ENCODE measurements at places on chromosomes 13 and 19. TPM values are rescaled to one million over a fixed set of nuclear protein-coding genes. Genes with fewer than 3 reads are reported as not detected.

The CTXN1 gene
- 48.2 TPM for total RNA-seq

The CEACAM1 gene
- 1.2 TPM for total RNA-seq

The C19orf85 gene
- total RNA-seq = 2.1 TPM

The ZNF560 gene
- 5.8 TPM for total RNA-seq

The TEX26 gene
- total RNA-seq = not detected

The EXOC3L2 gene
- 2.7 TPM for total RNA-seq

The PLIN5 gene
- total RNA-seq = 4.2 TPM

The RFPL4A gene
- not detected for total RNA-seq

The BORCS8 gene
- 24.2 TPM for total RNA-seq

The ADAMTS10 gene
- total RNA-seq = 16.0 TPM

The ZNF586 gene
- total RNA-seq = 15.4 TPM

The ADAMTSL5 gene
- total RNA-seq = 1.5 TPM

- no peaks in the 10 kb centered on the region for H3K27me3 ChIP-seq
- no peaks in the 10 kb centered on the region for H3K36me3 ChIP-seq
- H3K4me3 ChIP-seq = no peak overlapping the region
Measured at GRCh38 chr19:33429891-33430673, 56.6 kb downstream of the CEBPG start.

GRCh38 chr19:52248241-52248640, 21.1 kb upstream of the ZNF766 start:
- DNase-seq = peak; percentile 72
- H3K27me3 ChIP-seq = peaks cover 4% of the 10 kb centered on the region
- H3K4me3 ChIP-seq = no peak overlapping the region

- H3K36me3 ChIP-seq = peaks cover 49% of the 10 kb centered on the region
- peak overlapping the region; percentile 37 for H3K27ac ChIP-seq
- no peak overlapping the region for H3K4me3 ChIP-seq
- no peak for DNase-seq
Measured at GRCh38 chr13:50011461-50011860, 3.8 kb upstream of the KCNRG start.

GRCh38 chr13:67045357-67045756, 184.8 kb downstream of the PCDH9 start:
- peaks cover 3% of the 10 kb centered on the region for H3K4me1 ChIP-seq
- no peak for DNase-seq
- H3K4me3 ChIP-seq = no peak overlapping the region

- H3K4me1 ChIP-seq = peaks cover 24% of the 10 kb centered on the region
- H3K36me3 ChIP-seq = no peaks in the 10 kb centered on the region
- H3K27ac ChIP-seq = no peak overlapping the region
- no peak for DNase-seq
- no peak overlapping the region for H3K4me3 ChIP-seq
- H3K27me3 ChIP-seq = peaks cover 61% of the 10 kb centered on the region
Measured at GRCh38 chr19:7867092-7867844, 6.9 kb downstream of the PRR36 start.

DNA sequence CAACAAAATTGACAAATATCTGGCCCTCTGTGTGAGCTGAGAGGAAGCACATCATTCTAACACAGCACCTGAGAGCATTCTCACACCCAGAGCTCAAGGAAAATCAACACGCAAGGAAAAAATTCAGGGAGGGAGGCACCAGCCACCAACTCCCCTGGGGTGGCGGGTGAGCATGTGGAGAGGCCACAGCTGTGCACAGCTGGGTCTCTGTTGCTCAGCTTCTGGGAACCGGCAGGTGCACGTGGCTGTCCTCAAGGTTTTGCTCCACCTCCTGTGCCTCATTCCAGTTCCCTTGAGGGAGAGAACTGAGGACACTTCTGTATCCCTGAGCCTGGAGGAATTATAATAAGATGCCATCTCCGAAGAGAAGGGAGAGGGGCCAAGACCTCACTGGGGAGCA, 134.0 kb downstream of the USP12 start:
- no peak overlapping the region for H3K4me3 ChIP-seq
- no peak overlapping the region for H3K27ac ChIP-seq
- no peak for DNase-seq
- peaks cover 41% of the 10 kb centered on the region for H3K4me1 ChIP-seq
- H3K27me3 ChIP-seq = peaks cover 6% of the 10 kb centered on the region

GRCh38 chr19:49688531-49689132, 762 bp upstream of the ADM5 start:
- H3K4me3 ChIP-seq = peak overlapping the region; percentile 93
- peaks cover 48% of the 10 kb centered on the region for H3K4me1 ChIP-seq
- H3K27me3 ChIP-seq = no peaks in the 10 kb centered on the region
- peak overlapping the region; percentile 60 for H3K27ac ChIP-seq
- no peak for DNase-seq
- peaks cover 41% of the 10 kb centered on the region for H3K36me3 ChIP-seq

GRCh38 chr19:33997690-33998089, 174.6 kb upstream of the LSM14A start:
- DNase-seq = no peak
- no peaks in the 10 kb centered on the region for H3K27me3 ChIP-seq
- H3K4me1 ChIP-seq = peaks cover 10% of the 10 kb centered on the region

GRCh38 chr19:40084948-40085347, 5.8 kb downstream of the ZNF780A start:
- H3K27me3 ChIP-seq = no peaks in the 10 kb centered on the region
- H3K36me3 ChIP-seq = peaks cover 48% of the 10 kb centered on the region
- H3K27ac ChIP-seq = peak overlapping the region; percentile 33

DNA sequence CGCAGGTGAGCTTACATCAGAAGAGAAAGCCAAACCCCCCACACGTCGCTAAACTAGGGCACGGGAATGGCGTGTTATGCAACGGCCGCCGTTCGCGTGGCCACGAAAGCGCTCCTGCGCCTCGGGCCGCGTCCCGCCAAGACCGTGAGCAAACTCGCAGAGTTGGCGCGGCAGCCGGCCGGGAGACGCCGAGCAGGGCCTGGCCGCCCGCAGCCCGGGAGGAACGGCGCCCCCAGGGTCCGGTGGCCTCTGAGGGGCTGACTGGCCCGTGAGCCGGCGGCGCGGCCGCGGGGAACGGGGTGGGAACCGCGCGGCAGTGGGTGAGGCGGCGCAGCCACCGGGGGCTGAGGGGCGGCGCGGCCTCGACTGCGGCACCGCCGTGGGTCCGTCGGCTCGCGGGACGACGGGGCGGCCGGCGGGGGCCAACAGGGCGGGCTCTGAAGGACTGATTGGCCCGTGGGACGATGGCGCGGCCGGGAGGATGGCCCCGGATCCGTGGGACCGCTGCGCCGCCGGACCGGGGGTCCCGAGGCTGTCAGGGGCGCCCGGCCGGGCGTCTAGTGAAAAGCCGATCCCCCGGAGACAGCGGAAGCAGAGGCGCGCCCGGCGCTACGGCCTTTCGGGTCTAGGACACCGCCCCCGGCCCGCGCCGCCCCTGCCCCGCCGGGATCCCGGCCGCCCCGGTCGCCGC, 903 bp downstream of the LATS2 start:
- peak overlapping the region; percentile 77 for H3K4me3 ChIP-seq
- H3K4me1 ChIP-seq = peaks cover 50% of the 10 kb centered on the region
- no peaks in the 10 kb centered on the region for H3K36me3 ChIP-seq
- DNase-seq = peak; percentile 28

- DNase-seq = no peak
- H3K27ac ChIP-seq = no peak overlapping the region
- H3K36me3 ChIP-seq = no peaks in the 10 kb centered on the region
- no peaks in the 10 kb centered on the region for H3K4me1 ChIP-seq
- H3K27me3 ChIP-seq = no peaks in the 10 kb centered on the region
Measured at GRCh38 chr13:80955501-80955900, 614.6 kb upstream of the SPRY2 start.

GRCh38 chr19:13063461-13064091, 39.1 kb downstream of the LYL1 start:
- H3K36me3 ChIP-seq = no peaks in the 10 kb centered on the region
- peaks cover 53% of the 10 kb centered on the region for H3K27me3 ChIP-seq
- H3K4me1 ChIP-seq = peaks cover 12% of the 10 kb centered on the region
- no peak for DNase-seq
- no peak overlapping the region for H3K27ac ChIP-seq
- H3K4me3 ChIP-seq = no peak overlapping the region

GRCh38 chr13:99382428-99383133, 75.4 kb upstream of the GPR183 start:
- H3K4me1 ChIP-seq = peaks cover 38% of the 10 kb centered on the region
- H3K4me3 ChIP-seq = no peak overlapping the region
- no peak for DNase-seq
- no peaks in the 10 kb centered on the region for H3K27me3 ChIP-seq
- H3K27ac ChIP-seq = peak overlapping the region; percentile 55
- H3K36me3 ChIP-seq = peaks cover 22% of the 10 kb centered on the region

DNA sequence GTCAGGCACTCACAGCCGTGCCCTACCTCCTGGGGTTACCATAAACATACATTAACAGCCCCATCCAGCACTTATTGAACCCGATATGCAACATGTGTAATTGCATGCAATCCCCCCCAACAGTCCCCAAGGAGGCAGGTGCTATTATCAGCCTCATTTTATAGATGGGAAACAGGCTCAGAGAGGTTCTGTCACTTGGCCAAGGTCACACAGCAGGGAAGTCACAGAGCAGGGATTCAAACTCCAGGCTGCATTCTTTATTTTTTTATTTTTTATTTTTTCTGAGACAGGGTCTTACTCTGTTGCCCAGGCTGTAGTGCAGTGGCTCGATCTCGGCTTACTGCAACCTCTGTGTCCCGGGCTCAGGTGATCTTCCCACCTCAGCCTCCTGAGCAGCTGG, 38.4 kb upstream of the TNFAIP8L1 start:
- no peak overlapping the region for H3K27ac ChIP-seq
- peaks cover 10% of the 10 kb centered on the region for H3K4me1 ChIP-seq
- H3K27me3 ChIP-seq = peaks cover 53% of the 10 kb centered on the region
- DNase-seq = no peak

GRCh38 chr19:10719466-10719961, 1.6 kb downstream of the DNM2 start:
- peaks cover 12% of the 10 kb centered on the region for H3K4me1 ChIP-seq
- H3K4me3 ChIP-seq = peak overlapping the region; percentile 89
- H3K36me3 ChIP-seq = no peaks in the 10 kb centered on the region

DNA sequence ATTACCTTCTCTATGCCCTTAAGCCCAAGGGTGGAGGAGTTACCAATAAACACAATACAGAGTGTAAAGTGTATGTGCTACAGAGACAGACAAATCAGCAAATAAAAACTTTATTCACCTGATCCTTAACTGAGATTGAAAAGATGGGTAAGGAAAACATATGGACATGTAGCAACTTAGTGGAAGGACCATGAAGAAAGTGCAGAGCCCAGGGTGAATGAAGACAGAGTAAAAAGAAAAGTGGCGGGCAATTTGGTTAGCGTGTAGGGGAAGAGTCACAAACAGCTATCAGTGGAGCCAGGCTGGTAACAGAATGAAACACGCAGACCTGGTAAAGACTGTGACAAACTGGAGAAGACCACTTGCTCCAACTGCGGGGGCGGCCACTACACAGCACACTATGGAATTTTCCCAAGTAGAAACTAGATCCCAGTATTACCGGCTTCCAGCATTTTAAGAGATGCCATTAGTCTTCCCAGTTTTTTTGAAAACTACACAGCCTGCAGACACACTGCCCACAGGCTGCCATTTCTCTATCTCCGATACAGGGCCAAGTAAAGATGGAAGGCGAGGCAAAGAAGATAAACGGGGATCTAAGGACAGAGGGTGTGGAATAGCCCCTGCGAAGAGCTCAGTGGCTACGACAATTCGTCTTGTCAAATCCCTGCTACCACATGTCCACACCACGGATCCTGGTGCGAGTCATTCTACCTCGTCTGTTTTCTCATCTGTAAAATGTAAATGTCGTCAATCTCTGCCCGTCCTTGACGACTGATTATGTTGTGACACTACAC, 1.2 kb downstream of the UQCRFS1 start:
- H3K4me1 ChIP-seq = peaks cover 58% of the 10 kb centered on the region
- peak overlapping the region; percentile 98 for H3K4me3 ChIP-seq
- H3K36me3 ChIP-seq = peaks cover 35% of the 10 kb centered on the region

DNA sequence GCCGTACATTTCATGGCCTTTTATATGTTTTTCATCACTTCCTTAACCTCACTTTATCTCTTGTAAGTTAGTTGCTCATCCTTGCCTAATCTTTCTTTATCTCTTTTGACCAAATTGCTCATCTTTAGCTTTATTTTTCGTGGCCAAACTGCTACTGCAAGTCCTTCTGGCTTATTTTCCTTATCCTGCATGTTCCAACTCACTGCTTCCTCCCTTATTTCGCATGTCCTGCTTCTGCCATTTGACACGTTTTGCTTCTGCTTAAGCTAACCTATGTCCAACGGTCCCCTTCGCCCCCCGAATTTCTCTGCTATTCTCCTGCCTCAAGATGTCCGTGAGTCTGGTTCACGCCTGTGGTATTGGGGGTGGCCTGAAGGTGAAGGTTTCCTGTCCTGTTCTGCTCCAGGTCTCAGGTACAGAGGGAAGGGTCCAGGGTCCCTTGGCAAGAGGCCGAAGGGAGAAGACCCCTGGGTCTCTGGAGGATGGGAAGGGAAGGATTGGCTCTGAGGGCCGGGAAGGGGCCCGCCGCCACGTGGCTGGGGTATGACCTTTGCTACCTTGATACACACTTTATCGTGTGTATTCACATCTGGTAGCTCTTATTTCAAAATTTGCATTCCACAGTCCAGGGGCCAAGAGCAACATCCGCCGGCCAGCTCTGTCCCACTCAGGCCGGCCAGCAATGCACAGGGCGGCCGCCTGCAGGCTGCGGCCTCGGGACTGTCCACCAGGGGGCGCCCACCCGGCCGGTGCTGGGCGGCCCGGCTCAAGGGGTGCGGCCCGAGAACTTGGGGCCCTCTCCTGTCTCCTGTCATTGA, 2.9 kb upstream of the C19orf85 start:
- DNase-seq = peak; percentile 77
- H3K4me3 ChIP-seq = no peak overlapping the region
- H3K36me3 ChIP-seq = no peaks in the 10 kb centered on the region
- peaks cover 27% of the 10 kb centered on the region for H3K4me1 ChIP-seq
- no peak overlapping the region for H3K27ac ChIP-seq
- H3K27me3 ChIP-seq = peaks cover 33% of the 10 kb centered on the region

- no peak overlapping the region for H3K4me3 ChIP-seq
- no peak for DNase-seq
- H3K4me1 ChIP-seq = peaks cover 11% of the 10 kb centered on the region
Measured at GRCh38 chr13:102974317-102975087, 91.7 kb downstream of the SLC10A2 start.
